ENCODE measurements at places on chromosomes 6 and 20.

- no peak for DNase-seq
Observed at GRCh38 chr6:37653933-37654565, 43.6 kb downstream of the MDGA1 start.

GRCh38 chr6:8839626-8840025 lies 404.3 kb upstream of the SLC35B3 start:
- DNase-seq = no peak

- DNase-seq = no peak
Observed at GRCh38 chr6:1789092-1789491, 179.4 kb downstream of the FOXC1 start.

DNA sequence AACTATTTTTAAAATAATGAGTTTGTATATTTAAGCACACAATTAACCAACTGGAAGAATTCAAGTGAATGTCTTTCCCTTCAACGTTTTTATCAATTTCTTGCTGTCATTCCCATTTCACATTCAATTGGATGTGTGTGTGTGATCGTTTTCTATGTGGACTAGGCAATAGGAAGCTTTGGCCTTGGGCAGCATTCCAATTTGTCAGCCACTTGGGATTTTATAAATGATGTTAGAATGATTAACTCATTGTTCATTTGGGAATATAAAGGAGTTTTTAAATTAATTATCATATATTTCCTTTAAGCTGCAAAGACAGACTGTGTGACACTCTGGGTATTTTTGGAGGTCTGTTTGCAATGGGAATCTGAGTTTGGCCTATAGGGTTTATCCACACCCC lies 162.4 kb downstream of the COL9A1 start:
- no peak for DNase-seq

All from cortex of kidney (tissue), 1 donor.